ENCODE measurements at places on chromosomes 2 and 18.

DNA sequence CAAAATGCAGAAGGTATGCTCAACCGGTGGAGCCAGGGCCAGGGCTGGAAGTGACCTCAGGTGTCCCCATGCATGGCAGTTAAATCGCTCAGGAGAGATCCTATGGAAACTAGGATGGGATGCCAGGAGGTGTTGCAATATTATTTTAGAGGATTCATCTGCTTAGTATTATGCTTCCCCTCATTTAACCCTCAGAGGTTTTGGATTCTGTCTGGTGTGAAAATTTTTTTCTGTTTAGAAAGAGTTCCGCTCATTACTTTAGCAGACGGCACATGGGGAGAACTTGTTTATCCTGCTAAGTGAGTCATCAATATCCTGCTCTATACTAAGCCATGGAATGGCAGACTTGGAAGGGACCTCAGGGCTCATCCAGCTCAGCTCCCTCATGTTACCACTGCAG lies 42.5 kb downstream of the TRIB2 start:
- DNase-seq: no peak

- DNase-seq: no peak
Observed at GRCh38 chr2:85719609-85720240, 25.6 kb downstream of the GNLY start.

DNA sequence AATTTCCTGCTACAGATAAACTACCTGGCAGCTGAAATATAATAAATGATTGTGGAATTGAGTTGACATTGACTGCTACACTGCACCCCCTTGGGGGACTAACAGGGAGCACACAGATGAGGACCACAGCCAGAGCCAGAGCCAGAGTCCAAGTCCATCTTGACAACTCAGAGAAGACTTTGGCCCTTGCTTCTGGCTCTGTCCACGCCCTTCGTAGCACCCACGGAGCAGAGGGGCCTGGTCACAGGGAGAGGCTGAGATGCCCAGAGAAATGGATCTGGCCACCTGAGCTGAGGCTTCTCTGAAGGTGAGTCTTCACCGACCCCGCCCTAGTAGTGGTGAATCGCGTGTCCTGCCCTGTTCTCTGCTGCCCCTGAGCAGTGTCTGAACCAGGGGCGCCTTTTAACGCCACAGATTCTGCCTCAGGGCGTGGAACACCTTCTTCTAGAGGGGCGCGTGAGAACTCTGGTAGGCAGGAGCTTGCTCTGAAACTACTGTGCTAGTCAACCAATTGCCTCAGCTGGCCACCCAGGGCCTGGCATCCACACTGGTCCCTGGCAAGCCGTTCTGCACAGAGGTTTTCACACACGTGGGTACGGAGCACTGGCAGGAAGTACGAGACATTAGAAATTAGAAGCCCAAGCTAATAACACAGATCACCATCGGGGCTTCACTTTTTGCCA lies 35.7 kb upstream of the MAT2A start:
- DNase-seq: no peak

DNA sequence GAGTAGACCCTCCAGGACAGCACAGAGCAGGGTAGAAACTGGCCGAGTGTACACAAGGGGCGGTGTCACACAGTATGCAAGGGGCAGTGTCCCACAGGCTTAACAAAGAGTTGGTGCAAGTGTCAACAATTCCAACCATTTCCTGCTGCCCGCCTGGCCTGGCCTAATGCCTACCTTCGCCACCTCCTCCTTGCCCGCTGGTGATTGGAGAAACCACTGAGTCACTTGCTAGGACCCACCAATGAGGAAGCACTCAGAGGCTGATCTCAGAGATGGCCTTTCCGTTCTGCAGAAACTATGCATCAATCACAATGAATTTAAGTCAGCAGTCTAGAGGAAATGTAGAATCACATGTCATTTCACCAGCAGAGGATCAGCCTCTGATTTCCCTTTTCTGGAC lies 263.3 kb upstream of the PKDCC start:
- no peak for DNase-seq

GRCh38 chr2:206480161-206480560 lies 36.8 kb downstream of the ADAM23 start:
- no peak for DNase-seq

GRCh38 chr2:102048465-102048864 lies 56.7 kb downstream of the IL1R2 start:
- no peak for DNase-seq

- no peak for DNase-seq
Observed at GRCh38 chr2:187774551-187775071, 220.4 kb upstream of the TFPI start.

- peak; percentile 28 for DNase-seq
Observed at GRCh38 chr2:216215658-216216390, 106.7 kb downstream of the XRCC5 start.

DNA sequence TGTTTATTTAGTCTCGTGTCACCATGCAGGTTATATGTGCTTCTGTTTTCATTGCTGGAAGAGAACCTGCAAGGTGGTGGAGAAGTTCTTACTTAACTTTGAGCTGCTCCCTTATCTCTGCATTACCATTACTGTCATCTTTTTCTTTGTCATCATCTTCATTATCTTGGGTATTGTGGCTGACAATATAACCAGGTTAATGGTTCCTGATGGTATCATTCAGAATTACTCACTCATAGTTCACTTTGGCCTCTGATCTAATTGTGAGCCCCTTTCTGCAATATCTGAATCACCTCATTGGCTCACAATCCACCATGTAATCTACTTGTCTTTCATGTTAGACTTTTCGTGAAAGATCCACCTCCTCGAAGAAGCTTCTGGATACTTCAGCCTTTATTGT lies 5.0 kb downstream of the CD28 start:
- no peak for DNase-seq

GRCh38 chr2:199449956-199450355 lies 7.8 kb downstream of the SATB2 start:
- no peak for DNase-seq

- DNase-seq: no peak
Observed at GRCh38 chr2:152166633-152167032, 8.9 kb downstream of the STAM2 start.

- no peak for DNase-seq
Observed at GRCh38 chr2:203880557-203881125, 13.1 kb downstream of the CTLA4 start.

DNA sequence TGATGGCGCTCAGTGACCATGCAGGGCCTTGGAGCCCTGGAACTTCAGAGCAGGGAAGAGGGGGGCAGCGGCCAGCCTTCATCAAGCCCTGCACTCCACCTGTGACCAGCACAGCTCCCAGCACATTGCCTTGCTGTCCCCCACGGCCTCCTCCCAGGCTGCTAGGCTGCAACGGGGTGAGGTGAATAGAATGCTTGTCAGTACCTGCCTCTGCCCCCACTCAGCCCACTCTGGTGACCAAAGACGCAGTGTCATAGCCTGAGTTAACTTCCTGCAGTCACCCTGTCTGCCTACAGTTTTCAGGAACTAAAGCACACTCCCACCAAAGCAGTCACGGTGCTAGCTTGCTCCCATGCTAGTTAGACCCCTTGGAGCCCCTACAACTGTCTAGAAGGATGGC lies 72.1 kb downstream of the STPG4 start:
- no peak for DNase-seq

DNA sequence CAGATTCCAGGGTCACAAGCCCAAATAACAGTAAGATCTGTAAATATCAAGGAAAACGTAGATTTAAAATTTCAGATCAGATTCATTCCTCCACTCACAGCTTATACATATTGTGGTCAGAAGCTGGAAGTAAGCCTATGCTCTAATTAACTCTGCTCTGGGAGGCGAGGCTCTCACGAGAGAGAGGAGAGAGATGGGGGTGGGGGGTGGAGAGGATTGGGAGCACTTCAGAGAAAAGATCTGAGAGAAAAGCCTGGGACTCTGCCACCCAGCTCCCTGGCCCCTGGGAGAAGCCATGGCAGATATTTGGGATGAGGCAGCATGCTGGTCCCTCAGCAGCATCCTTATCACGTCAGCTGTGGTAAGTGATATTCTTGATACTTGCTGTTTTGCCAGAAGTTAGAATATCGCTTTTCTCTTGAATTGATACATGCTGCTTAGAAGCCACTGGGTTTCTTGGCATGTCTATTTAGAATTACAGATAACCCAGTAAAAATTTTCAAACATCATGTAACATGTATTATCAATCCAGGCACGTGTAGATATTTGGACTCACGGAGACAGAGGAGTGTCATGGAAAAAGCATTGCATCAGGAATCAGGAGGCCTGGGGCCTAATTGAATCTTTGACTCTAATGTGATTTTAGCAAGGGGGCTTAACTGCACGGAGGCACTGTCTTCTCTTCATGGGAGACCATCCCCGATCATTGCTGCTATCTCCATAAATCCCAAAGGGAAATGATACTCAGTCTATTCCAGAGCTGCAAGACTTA lies 265.4 kb downstream of the HRH4 start:
- DNase-seq: no peak

DNA sequence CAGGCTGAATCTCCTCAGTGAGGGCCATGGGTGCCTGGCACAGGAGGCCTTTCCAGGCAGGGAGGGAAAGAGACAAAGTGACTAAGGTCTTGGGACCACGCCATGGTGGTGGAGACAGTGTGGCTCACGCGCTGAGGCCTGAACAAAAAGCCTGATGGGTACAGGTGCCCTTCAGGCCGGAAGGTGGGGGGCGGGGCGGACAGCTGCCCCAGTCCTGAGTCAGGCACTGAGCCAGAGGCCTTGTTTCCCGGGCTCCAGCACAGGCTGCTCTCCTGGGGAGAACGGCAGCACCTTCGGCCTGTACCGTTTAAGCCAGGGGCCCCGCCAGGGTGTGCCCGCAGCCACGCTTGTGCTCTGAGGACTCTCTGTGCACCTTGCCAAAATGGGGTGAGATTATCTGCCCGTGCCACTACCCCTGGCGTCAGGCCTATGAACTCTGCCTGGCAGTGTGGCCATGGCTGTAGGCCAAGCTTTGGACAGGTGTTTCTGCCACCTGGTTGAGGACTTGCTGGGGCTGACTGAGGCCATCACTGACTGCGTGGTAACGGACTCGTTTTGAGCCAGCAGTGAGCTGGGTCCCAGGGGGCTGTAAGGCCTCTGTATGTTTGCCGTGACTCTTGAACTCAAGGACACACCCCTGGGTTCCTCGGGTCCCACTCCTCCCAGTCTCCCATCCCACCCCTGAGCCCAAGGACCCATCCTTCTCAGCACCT lies 31.7 kb upstream of the DNMT3A start:
- no peak for DNase-seq

- DNase-seq: no peak
Observed at GRCh38 chr2:138101718-138102117, 137.4 kb downstream of the HNMT start.

GRCh38 chr2:46841621-46842020 lies 74.0 kb downstream of the MCFD2 start:
- DNase-seq: no peak

DNA sequence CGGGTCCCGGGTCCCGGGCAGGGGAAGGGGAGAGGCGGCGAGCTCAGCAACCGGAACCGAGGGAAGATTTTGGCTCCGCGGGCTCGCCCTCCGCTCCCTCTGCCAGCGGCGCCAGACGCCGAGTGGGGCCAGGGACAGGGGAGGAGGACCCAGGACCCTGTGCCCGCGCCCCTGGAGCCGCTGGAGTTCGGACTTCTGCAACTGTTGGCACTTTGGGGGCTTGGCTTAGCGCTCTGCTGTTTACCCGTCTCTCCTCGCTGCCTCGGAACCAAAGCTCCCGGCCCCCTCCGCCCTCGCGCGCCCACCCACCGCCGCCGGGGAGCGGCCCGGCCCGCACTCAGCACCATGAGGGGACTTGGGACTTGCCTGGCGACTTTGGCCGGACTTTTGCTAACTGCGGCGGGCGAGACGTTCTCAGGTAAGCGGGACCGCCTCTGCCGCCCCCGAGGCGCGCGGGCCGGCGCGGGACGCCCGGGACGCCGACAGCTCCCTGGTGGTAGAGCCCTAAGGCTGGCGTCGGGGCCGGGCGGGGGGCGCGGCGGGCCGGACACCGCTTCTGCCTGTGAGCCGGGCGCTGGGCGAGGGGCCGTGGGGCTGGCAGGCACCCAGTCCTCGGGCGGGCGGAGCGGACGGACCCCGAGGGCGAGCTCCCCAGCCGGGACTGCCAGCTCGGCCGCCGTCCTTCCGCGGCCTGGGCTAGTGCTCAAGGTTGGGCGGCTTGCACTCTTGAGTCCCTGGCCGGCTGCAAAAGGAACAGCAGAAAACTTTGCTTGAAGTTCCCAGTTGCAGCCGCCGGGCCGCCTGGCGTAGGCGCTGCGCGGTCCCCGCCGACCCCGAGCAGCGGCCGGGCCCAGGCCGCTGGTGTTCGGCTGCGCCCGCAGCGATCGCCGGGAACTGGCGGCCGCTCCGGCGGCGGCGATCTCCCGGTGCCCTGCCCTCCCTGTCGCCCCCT lies 634 bp downstream of the PTPRM start:
- no peak for DNase-seq

DNA sequence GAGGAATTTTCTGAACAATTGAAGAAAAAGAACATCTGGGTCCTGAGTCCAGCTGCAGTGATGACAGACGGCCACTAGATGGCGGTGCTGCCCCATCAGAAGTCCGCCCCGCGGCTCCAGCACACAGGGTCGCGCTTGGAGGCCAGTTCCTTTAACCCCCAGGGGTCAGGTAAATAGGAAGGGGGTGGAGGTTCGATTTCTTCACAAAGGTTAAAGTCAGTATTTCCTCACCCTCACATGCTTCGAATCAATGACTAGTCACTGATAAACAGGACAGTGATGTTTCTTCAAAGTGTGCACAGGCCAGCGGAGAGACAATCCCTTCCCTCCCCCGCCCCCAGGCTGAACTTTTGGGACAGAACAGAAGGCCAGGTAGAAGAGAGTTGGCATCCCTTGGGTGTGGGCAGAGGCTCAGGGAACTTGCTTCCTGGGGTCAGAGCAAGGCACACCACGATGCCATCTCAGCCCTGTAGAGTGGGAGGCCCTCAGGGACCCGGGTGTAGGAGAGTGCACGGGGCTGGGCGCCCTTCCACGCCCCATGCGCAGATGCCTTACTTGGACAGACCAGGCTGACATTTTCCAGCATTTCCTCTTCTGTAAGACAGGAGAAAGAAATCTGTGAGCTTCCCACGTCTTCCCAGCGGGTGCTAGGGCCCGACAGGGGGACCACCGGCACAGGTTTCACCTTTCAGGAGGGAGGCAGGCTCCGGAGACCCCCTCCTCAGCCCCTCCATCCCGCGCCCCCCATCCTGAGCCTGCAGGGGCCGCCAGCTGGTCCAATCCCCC lies 722 bp downstream of the APOB start:
- DNase-seq: peak; percentile 45

- DNase-seq: no peak
Observed at GRCh38 chr2:60628026-60628425, 74.6 kb upstream of the BCL11A start.

- DNase-seq: no peak
Observed at GRCh38 chr2:11877764-11878163, 131.3 kb downstream of the LPIN1 start.

GRCh38 chr2:100242891-100243619 lies 79.2 kb downstream of the LONRF2 start:
- peak; percentile 43 for DNase-seq

DNA sequence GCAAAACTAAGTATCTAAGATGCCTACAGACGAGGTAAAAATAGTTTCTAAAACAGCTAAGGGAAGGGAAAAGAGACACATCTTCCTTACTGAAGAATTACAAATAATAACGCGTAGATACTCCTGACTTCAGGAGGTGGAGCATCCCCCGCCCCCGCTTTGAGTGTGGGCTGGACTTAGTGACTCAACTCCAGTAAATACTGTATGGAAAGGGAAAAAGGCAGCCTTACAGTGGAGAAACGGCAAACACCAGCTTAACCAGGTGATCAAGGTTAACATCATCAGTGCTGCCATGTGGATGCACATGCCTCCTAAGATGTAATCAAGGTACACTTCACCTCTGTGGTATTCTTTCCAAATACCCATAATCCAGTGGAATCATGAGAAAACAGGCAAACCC lies 47.9 kb downstream of the HADHB start:
- no peak for DNase-seq

GRCh38 chr2:86240251-86240650 lies 41.0 kb downstream of the MRPL35 start:
- DNase-seq: no peak

- DNase-seq: no peak
Observed at GRCh38 chr2:86617153-86617552, 6.5 kb downstream of the RNF103 start.
